ENCODE measurements at places on chromosomes 4 and X.

DNA sequence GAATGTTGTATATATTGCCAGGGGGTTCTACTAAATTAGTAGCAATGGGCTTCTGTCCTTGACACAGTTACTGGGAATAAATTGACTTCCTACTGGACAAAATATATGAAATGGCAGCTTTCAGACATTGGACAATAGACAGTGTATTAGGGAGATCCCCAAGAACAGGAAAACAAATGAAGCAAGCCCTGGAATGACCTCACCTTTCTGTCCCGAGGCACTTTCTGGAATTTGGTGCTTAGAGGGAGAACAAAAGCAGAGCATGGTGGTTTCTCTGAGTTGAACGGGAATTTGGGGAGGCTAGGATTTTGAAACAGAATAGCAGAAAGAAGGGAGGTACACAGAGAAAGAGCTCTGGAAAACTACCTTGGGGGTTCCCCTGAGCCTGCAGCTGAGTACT, 187.7 kb upstream of the MAGEB2 start:
- DNase-seq = no peak

GRCh38 chr4:150126201-150126863, 48.1 kb downstream of the DCLK2 start:
- DNase-seq = no peak

GRCh38 chrX:122445466-122445865, 738.6 kb upstream of the GRIA3 start:
- DNase-seq = no peak

DNA sequence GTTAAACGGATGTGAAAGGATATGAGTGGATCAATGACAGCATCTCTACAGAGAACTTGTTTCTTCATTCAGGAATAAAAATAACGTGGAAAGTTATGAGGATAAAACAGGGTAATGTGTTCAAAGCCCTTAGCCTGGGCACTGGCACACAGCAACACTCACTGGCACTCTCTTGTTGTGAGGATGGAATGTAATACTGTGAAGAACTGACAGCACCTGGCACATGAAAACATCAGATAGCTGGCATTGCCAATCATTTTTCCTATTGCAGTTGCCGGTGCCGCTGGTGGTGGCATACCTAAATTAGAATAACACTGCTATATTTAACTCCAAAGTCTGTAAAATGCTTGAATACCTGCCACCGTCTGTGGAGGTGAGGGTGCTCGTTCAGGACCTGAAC, 1061.2 kb downstream of the DMD start:
- no peak for DNase-seq

DNA sequence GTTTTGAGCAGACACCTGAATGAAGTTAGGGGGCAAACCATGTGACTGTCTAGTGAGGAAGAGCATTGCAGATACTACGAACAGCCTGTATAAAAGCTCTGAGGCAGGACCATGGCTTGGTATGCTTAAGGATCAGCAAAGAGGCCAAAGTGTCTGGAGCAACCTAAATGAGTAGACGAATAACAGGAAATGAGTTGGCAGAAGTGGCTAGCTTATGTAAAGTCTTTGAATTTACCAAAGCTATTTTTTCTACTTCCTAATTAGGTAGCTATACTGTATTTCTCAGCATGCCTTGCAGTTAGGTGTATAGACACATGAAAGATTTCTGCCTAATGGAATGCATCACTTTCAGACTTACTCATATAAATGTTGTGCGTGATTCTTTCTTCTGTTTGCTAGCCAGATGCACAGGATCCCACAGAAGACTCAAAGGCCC, 9.3 kb upstream of the GPRIN3 start:
- DNase-seq = no peak

GRCh38 chr4:2116687-2117400, 57.7 kb downstream of the NAT8L start:
- no peak for DNase-seq

DNA sequence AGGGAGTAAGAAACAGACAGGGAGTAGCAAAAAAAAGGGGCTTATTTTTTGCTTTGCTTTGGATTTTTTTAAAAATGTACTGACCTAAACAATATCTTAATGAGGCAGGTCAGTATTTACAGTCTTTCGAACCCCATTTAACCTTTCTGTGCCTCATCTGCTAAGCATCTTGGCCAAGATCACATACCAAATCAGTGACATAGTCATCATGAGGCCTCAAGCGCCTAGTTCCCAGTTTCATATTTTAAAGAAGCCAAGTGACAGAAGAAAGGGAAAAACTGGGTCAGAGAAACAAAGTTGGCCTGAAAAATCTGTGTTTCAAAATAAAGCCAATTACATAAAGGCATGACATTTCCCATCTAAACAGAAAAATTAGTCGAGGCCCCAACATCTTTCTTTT, 94.6 kb upstream of the WDR44 start:
- no peak for DNase-seq

GRCh38 chr4:1187182-1187581, 14.8 kb upstream of the SPON2 start:
- DNase-seq = peak; percentile 45

GRCh38 chr4:94256828-94257227, 49.2 kb downstream of the SMARCAD1 start:
- no peak for DNase-seq

DNA sequence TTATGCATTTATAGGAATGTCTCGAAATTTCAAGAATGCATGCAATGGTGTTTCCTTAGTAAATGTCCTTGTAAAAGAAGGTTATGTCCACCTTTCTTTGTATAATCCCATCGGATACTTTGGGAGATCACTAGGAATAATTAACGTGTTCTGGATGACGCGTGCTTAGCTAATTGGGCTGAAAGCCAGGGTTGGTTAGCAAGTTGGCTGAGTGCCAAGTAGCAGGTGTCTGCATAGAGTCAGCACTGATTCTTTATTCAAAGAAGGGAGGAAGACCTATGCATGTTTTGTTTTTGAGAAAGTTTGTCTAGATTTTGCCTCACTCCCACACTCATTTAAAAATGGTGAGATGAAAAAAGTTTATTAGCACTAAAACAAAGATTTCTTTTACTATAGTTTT, 144.6 kb downstream of the SOX3 start:
- DNase-seq = no peak

DNA sequence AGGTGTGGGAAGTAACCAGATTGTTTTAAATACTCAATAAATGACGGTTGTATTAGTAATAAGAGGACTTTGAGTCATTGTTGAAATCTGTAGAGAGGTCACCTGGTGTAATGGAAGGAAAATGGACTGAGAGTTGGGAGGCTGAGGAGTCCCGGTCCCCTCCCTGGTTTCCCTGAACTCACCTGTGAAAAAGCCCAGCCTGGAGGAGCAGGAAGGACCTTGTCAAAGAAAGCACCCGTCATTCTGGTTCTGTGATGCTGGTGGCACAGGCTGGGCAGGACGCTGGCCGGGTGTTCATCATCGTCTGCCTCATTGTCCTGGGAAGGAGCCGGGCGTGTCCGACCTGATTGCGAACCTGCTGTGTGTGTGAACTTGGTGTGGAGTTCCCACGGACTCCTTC, 70.8 kb downstream of the SORCS2 start:
- DNase-seq = no peak

DNA sequence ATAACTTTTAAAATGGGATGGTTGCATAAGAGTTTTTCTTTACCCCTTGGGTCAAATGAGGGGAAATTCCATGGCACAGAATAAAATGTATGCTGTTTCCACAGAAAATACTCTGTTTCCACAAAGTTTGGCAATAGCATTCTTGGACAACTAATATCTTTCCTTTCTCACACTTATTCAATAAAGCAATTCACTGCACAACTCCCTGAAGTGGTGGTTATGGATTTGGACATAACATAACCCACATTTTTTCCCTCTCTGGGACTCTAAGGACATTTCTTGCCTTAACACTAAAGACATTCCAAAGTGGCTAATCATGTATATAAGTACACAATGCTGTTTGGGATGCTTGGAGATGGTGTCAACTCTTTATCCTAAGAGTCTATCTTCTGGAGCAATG, 51.7 kb upstream of the GPM6B start:
- DNase-seq = no peak

DNA sequence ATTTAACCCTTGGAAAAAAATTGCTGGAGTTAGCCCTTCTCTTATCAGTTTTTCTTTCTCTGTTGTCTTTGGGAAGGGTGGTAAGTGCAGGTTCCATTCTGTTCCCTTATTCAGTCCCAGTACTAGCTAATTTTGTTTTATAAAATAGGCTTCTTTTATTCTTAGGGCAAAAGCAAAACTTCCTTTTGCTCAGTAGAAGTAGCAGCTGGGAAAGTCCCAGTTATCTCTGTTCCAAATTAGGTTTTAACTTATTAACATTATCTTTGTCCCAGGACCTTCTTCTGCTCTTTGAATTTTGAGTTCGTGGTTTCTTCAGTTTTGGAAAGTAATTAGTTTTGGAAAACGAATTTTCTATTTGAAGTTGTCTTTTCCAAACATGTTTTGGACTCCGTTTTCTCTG, 61.1 kb downstream of the BANK1 start:
- no peak for DNase-seq

- DNase-seq = no peak
These were observed 73.2 kb upstream of the EFNB1 start for GRCh38 chrX:68755616-68756125.

DNA sequence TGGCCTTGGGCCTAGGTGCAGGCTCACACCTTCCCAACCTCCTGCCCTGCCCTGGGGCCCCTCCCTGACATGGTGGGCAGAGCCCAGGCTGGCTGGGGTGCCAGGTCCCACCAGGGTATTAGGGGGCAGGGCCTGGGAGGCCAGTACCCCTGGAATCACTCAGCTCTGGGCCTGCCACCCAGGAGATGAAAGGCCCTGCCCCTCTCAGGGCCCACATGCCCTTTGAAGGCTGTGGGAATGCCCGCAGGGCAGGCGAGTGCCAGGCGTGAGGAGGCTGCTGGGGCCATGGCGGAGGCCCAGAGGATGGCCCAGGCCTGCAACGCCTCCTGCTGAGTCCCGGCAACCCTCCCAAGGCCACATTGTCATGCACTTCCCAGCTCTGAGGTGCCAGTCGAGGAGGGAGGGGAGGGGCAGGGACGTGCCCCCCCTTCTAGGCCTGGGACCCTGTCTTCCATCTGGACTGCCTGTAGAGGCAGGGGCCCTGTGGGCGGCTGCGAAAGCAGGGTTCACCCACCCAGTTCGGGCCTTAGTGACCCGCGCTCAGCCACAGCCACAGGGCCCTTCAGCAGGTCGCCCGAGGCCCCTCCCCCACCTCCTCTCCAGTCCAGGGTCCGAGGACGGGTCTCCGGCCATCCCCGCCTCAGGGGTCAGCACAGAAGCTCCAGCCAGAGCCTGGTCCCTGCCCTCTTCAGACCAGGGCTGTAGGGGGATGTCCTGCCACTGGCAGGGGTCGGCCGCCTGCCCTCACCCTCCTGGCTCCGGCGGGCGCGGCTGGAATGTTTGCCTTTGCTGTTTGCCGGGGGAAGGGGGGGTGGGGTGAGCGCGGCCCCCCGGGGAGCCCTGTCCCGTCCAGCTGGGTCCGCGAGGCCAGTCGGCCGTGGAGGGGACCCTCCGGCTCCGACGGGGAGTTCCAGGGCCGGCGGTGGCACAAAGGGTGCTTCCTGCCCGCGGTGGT, 26.7 kb upstream of the FGFR3 start:
- DNase-seq = no peak

GRCh38 chr4:169846396-169846795, 88.7 kb upstream of the HPF1 start:
- no peak for DNase-seq

GRCh38 chr4:65747386-65747785, 77.1 kb upstream of the EPHA5 start:
- no peak for DNase-seq

GRCh38 chrX:21735038-21735767, 22.7 kb downstream of the SMPX start:
- no peak for DNase-seq

DNA sequence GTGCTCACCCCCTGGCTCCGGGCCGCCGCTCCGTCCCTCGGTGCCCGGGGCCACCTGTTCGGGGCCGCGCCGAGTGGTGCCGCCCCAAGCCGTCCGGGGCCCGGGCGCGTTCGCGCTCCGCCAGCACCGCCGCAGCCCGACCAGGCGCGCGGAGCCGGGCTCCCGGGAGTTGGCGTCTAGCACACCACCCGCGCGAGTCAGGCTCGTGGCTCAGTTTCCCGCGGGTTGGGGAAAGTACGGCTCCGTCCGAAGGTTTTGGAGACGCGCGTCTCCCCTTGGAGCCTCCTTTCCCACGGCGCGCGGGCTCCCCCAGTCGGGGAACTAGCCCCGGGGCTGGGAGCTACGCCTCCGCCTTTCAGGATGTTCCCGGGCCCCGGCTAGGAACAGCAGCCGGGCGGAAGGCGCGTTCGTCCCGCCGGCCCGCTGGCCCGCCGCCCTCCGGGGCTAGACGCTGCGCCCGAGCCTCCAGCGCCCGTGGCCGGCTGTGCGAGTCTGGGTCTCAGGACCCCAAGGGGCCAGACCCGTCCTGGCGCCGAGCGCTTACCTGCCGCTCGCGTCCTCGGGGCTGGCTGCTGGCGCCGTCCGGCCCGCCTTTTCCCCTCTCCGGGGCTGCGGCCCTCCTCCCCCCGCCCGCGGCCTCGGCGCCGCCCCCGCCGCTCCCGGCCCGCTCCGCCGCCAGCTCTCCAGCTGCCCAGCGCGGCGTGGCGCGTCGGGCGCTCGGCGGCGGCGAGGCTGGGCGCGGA, at the start of gene ADGRG2:
Gene ADGRG2 (minus strand): TSS at position 571 of the 743 bp plus-strand sequence. CDS start 53,634 bp downstream, outside the sequence.
- no peak for DNase-seq

GRCh38 chr4:26094911-26095310, 180.9 kb downstream of the SMIM20 start:
- no peak for DNase-seq

- no peak for DNase-seq
These were observed 85.2 kb downstream of the SLC16A2 start for GRCh38 chrX:74506317-74507115.

- no peak for DNase-seq
These were observed 82.9 kb upstream of the EXOC1L start for GRCh38 chr4:55736605-55737183.

DNA sequence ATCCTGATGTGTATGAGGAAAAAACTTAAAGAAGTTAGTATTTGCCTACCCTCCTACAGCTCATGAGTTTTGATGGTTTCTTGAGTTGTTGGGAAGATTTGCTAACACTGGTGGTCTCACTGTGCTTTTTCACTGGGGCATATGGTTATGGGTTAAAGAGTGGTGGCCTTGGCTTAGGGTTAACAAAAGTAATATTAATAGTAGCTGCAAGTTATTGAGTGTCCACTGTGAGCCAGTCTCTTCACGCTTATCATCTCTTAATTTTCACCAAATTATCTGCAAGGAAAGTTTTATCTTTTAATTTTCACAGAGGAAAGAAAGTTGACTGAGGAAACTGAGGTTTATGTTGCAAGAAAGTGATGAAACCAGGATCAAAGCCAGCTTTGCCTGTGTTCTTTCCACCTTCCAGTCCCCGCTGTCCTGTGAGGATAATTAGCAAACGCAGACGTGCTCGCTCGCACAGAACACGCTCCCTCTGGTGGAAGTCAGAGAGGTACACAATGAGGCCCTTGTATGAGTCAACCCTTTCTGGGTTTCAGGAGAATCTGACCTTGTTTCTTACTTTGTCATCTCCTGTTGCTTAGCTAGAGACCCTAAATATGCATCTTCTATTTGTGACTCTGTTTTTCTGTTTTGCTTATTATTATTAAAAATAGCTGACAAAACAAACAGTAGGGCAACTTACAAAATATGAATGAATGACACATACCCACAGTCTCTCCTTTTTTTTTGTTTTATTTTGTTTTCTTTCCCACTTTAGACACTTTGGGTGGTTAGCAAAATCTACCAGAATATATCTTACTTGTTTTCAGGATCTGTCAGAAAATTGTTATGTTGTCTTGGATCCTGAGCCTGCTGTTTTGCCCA, 94.3 kb downstream of the DDIT4L start:
- DNase-seq = peak; percentile 46
